ENCODE measurements at places on chromosomes 7 and 10.

DNA sequence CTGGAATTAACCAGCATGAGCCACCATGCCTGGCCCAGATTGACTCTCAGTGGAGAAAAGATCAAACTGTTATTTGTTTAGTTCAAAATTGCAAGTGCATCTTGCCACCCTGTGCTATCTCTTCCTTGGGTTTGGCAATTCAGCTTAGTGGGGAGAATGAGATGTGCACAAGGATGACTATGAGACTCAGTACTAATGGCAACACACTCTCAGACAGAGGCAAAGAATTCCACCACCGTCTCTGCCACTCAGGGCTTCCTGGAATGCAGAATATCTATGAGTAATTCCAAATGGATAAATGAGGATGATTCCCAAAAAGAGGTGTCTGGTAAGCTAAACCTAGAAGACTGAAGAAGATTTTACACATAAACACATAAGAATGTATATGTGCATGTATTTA lies 525.8 kb downstream of the NRG3 start:
- DNase-seq = no peak
- no peak overlapping the region for H3K4me3 ChIP-seq
- H3K27ac ChIP-seq = no peak overlapping the region
- no peaks in the 10 kb centered on the region for H3K4me1 ChIP-seq

- peaks cover 36% of the 10 kb centered on the region for H3K4me1 ChIP-seq
- DNase-seq = peak; percentile 63
- H3K27me3 ChIP-seq = no peaks in the 10 kb centered on the region
- H3K4me3 ChIP-seq = peak overlapping the region; percentile 88
- H3K36me3 ChIP-seq = no peaks in the 10 kb centered on the region
- peak overlapping the region; percentile 98 for H3K27ac ChIP-seq
Measured at GRCh38 chr10:112951359-112952281, 1.6 kb downstream of the TCF7L2 start.

DNA sequence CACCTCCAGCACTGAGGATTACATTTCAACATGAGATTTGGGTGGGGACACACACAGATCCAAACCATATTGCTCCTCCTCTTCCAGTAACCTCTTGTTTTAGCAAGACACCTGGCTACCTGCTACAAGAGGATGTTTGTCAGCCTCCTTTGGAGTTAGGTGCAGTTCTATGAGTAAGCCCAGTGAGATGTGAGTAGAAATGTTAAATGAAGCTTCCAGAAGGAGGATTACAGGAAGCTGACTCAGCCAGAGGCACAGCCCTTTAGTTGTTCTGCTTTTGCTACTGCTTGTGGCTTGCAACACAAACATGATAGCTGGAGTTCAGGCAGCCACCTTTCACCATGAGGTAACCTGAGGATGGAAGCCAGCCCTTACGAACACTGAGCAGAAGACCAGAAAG lies 382.7 kb upstream of the RNF32 start:
- H3K27me3 ChIP-seq = no peaks in the 10 kb centered on the region
- no peaks in the 10 kb centered on the region for H3K36me3 ChIP-seq

GRCh38 chr10:44859546-44860285 lies 51.4 kb upstream of the TMEM72 start:
- H3K4me1 ChIP-seq = no peaks in the 10 kb centered on the region
- H3K36me3 ChIP-seq = no peaks in the 10 kb centered on the region
- no peak overlapping the region for H3K27ac ChIP-seq

DNA sequence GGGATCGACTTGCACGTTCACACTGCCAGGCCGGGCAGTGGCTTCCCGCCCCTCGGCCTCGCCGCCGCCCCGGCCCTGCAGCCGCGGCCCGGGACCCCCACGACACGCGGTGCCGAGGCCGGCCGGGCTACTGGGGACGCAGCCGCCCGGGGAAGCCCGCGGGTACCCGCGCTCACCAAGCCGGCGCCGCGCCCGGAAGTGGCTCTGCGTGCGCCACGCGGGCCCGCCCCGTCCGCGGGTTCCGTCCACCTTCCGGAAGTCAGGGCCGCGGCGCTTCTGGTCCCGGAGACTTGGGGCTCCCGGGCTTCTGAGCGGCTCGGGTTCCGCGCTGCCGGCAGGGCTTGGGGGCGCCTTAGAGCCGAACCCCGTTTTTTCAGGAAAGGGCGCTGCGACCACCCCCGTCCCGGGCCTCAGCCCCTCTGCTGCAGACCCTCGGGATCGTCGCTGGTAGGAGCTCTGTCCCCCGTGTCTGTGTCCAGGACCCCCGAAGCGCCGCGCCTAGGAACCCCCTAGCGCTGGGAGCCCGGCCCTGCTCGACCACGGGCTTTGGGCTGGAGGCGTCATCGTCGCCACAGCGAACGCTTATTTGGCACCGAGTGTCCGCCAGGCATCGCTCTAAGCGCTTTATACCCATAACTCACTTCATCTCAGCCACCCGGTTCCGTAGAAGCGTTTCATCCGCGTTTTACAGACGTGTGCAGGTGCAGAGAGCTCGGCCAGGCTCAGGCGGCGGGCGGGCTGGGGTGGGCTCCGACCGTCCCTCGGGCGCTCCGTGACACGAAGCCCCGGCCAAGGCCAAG lies at the start of gene PSMG3:
TSS of gene PSMG3 (minus strand) at position 200 of the 800 bp plus-strand sequence. CDS start 693 bp downstream, outside the sequence.
- H3K4me3 ChIP-seq = peak within 1 kb of the TSS; percentile 89
- H3K27ac ChIP-seq = peak within 1 kb of the TSS; percentile 93
- peak; percentile 94 for DNase-seq
- H3K36me3 ChIP-seq = no peaks in the 10 kb centered on the region

- no peaks in the 10 kb centered on the region for H3K36me3 ChIP-seq
- no peak for DNase-seq
- H3K4me3 ChIP-seq = no peak overlapping the region
Measured at GRCh38 chr10:78349911-78350663, 316.4 kb downstream of the RPS24 start.

GRCh38 chr7:92496876-92497275 lies 19.1 kb upstream of the ERVW-1 start:
- H3K36me3 ChIP-seq = peaks cover 45% of the 10 kb centered on the region
- no peak overlapping the region for H3K27ac ChIP-seq
- H3K4me1 ChIP-seq = no peaks in the 10 kb centered on the region
- no peak for DNase-seq
- H3K27me3 ChIP-seq = no peaks in the 10 kb centered on the region
- no peak overlapping the region for H3K4me3 ChIP-seq

- H3K4me1 ChIP-seq = peaks cover 9% of the 10 kb centered on the region
- H3K27me3 ChIP-seq = no peaks in the 10 kb centered on the region
- DNase-seq = no peak
- H3K27ac ChIP-seq = no peak overlapping the region
Measured at GRCh38 chr7:128104108-128104742, 73.0 kb upstream of the LRRC4 start.

GRCh38 chr7:33970536-33970935 lies 65.2 kb downstream of the BMPER start:
- H3K36me3 ChIP-seq = no peaks in the 10 kb centered on the region
- H3K4me3 ChIP-seq = no peak overlapping the region
- no peaks in the 10 kb centered on the region for H3K27me3 ChIP-seq
- no peaks in the 10 kb centered on the region for H3K4me1 ChIP-seq
- DNase-seq = no peak

DNA sequence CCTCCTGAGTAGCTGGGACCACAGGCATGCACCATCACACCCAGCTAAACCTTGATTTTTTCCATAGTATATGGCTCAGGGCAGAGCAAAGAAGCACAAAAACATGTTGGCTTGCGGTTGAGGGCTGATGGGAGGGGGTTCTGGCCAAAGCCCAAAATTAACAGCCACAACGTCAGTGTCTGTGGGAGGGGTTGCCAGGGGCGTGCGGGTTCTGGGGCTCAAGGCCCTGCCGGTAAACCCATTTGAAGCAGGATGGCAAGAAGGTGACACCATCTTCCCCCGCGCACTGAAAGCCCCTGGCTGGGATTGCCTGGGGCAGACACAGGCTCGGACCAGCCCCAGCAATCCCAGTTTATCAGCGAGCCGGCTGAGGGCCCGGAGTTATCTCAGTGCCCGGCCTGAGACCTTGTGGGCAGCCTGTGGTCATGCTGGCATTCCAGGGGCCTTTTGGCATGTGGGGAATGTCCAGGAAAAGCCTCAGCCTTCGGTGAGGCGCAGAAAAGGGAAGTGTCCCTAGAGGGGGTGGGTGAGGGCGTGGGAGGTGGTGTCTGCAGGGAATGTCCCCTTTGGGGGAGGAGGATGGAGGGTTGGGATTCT lies 167.7 kb upstream of the TNRC18 start:
- H3K27ac ChIP-seq = no peak overlapping the region
- DNase-seq = no peak
- H3K27me3 ChIP-seq = no peaks in the 10 kb centered on the region
- H3K4me3 ChIP-seq = no peak overlapping the region

DNA sequence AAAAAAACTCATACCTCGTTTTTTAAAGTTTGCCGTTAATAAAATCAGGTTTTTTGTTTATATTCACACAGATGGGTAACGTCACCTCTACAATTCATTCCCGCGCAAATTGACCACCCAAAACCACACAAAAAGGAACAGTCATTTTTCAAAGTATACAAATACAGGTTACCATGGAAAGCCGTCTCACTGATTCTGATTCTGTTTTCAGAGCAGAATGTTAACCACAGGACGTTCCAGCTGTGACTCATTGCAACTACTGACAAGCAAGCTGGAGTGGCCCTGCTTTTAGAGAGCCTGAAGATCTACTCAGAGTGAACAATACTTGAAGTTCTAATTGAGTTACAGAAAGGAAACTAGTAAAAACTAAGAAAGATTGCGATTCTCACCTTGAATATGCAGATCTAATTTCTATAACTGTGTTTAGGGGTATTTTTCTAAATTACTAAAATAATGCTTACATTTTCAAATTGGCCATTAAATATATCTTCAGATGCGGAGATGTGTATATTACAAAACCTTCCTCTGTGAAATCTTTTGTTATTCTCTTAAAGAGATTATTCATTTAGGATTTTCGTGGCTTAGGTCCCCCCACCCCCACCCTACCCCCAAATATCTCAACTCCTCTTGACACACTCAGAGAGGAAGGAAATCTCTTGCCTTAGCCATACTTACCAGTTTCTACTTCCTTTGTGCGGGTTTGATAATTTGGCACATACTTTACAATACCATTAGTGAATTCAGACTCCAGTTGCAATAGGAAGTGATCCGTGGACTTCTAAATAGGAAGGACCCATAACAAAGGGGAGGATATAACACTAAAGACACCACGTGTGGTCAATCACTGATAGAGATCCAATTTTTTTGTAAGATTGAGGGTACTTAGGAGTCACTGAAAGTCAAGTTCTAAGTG lies 106.0 kb downstream of the CUBN start:
- H3K4me1 ChIP-seq = peaks cover 18% of the 10 kb centered on the region
- H3K4me3 ChIP-seq = no peak overlapping the region
- peak overlapping the region; percentile 77 for H3K27ac ChIP-seq
- DNase-seq = peak; percentile 80

DNA sequence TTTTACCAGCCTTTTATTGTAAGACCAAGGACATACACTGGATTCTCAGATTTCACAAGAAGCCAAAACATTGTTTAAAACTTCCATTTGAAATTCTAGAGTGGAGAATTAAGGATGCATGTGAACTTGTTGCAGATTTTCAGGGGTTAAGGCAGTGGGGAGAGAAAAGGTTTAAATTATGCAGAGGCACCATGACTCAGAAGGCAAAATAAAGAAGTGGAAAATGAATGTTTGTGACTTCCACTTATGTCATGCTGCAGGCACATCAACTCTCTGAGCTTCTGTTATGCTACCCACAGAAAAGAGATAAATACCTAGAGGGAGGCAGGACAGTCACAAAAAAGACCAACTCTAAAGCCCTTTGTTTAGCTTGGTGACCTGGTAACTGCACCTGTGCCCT lies 84.4 kb upstream of the BET1 start:
- no peaks in the 10 kb centered on the region for H3K27me3 ChIP-seq
- no peaks in the 10 kb centered on the region for H3K36me3 ChIP-seq
- H3K4me1 ChIP-seq = no peaks in the 10 kb centered on the region

DNA sequence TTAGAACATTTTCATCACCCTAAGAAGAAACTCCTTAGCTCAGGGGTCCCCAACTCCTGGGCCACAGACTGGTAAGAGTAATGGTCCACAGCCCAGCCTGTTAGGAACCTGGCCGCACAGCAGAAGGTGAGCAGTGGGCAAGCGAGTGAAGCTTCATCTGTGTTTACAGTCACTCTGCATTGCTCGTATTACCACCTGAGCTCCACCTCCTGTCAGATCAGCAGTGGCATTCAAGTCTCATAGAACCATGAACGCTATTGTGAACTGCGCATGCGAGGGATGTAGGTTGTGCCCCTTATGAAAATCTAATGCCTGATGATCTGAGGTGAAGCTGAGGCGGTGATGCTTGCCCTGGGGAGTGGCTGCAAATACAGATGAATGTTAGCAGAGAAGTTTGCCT lies 37.3 kb upstream of the DLG5 start:
- H3K27ac ChIP-seq = no peak overlapping the region
- no peak for DNase-seq
- no peaks in the 10 kb centered on the region for H3K4me1 ChIP-seq
- H3K4me3 ChIP-seq = no peak overlapping the region
- no peaks in the 10 kb centered on the region for H3K27me3 ChIP-seq

All from thyroid gland (tissue), 4 donors.